ENCODE measurements at places on chromosomes 7 and 10.
A peak's percentile ranks its signal among the peaks of the same experiment; 100 is the strongest.

DNA sequence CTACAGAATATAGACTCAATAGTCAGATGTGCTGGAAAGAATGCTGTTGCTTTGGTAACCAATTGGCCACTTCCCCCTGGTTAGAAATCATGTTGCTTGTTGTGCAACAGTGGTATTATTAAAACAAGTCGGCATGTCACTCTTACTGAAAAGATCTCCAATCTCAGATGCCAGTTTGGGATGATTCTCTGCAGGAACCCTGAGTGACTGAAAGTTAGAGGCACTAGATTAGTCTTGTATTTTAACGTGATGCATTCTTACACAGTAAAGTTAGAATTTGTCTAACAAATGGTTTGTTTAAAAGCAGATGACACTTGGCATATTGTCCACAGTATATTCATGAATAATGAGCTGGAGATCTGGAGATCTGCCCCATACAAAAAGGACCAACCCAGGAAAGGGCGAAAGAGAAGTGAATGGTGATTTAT is 287.6 kb downstream of the TWIST1 start:
- DNase-seq: peak; percentile 43

GRCh38 chr10:112490545-112490944 is 43.5 kb downstream of the VTI1A start:
- peak; percentile 24 for DNase-seq

DNA sequence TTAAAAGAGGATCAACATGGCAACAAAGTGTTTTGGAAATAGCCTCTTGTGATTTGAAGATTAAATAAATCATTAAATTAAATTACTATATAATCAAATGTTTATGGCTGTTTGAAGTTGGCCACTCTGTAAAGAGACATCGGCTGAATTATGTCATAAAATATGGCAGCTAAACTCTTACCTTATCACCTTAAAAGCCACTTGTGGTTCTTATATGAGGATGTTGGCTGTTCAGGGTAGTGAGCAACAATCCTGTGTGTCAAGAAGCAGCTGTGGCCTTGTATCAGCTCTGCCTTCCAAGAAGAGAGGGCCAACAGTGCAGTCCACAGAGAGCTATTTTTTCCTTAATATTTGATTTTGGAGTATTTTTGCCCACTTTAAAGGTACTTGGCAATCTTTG is 113.4 kb upstream of the CDK6 start:
- no peak for DNase-seq

DNA sequence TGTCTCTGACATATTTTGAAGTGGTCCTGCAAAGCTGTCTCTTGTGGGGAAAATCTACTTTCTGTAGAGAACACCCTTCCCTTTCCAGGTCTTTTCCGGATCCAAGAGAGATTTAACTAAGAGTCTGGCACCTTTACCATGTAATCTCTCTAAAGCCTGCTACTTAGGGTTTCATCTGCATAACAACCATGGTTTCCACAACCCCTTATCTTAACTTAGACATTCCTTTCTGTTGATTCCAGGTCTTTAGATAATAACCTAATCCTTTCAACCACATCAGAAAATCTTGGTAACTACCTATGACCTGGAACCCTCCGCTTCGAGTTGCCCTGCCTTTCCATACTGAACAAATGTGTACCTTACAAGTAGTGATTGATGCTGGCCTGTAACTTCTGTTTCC is 243.6 kb upstream of the PTER start:
- DNase-seq: no peak

DNA sequence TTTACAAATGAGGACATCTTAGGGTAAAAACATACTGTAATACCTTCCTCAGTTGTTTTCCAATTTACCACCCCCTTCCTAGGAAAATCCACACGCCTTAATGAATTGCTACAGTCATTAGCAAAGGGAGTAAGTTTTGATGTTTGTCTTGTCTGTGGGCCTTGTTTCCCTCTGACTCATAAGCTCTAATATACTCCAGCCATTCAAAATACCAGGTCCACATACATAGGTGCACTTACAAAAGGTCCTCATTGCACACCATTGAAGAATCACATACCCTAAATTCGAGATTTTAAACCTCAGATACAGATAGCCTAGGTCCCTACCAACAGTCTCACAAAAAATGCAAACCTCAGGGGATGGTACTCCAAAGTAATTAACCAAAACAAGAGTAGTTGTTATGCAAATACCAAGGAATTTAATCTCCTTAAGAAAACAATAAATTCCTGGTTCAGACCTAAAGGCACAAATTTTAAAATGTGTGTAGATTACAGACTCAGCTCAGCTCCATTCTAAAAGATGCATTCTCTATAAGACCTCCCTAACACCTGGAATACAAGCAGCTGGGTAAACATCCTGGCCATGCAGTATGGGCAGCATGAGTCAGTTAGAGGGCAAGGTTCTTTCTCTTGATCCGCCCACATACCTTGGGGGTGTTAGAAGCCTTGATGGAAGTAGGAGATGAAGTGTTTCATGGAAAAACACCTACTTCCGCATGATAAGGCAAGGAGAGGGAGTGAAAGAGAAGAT is 3.0 kb upstream of the LIPK start:
- DNase-seq: peak; percentile 27

DNA sequence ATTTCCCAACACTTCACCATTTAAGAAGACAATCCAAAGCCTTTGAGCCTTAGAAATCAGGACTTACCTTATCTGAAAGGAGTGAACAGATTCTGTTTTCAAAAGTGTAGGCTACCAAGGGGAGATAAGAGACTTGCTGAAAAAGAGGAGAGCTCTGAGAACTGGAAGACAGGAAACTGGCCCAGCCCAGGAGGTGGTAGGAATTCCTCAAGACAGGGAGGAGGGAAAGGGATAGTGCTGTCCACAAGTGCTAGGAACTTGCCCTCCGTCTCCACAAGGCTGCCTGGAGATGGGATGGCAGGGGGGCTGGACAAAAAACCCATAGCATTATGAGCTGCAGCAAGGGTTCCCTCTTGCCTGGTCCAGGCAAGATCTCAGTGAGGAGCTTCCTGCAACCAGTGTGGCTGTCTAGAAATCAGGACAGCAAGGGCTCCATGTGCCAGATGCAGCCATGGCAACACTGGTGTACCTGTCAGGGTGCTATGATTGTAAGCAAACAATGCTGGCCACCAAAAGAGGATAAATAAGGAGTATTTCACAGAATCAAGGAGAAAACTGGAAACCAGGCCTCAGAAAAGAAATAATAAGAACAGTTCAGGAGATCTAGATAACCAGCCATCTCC is 22.7 kb upstream of the FRMD4A start:
- DNase-seq: no peak

- DNase-seq: no peak
Measured at GRCh38 chr10:33224251-33224965, 110.1 kb downstream of the NRP1 start.

DNA sequence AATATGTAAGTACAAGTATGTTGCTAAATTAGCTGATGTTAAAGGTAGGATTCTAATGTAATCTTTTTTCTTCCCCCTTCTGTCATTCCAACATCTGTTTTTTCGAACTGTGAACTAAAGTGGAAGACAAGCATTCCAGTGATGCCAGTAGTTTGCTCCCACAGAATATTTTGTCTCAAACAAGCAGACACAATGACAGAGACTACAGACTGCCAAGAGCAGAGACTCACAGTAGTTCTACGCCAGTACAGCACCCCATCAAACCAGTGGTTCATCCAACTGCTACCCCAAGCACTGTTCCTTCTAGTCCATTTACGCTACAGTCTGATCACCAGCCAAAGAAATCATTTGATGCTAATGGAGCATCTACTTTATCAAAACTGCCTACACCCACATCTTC is 62.7 kb downstream of the WAC start:
- no peak for DNase-seq

DNA sequence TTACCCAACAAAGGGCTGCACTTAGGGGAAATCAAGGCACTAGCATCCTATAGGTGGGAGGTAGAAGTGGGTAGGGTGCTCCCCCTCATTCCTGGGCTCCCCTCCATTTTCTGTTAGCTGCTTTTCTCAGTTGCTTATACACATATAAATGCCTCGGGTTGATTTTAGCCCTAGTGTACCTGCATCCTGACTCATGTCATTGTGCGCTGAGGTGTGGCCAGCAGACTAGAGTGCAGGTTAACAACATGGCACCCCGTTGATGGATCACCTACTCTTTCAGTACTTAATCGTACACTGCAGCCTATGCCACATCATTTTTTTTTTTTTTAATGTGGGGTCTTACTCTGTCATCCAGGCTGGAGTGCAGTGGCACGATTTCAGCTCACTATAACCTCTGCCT is 144.0 kb upstream of the ITGB1 start:
- DNase-seq: no peak

GRCh38 chr7:21675255-21675654 is 132.4 kb downstream of the DNAH11 start:
- DNase-seq: no peak

DNA sequence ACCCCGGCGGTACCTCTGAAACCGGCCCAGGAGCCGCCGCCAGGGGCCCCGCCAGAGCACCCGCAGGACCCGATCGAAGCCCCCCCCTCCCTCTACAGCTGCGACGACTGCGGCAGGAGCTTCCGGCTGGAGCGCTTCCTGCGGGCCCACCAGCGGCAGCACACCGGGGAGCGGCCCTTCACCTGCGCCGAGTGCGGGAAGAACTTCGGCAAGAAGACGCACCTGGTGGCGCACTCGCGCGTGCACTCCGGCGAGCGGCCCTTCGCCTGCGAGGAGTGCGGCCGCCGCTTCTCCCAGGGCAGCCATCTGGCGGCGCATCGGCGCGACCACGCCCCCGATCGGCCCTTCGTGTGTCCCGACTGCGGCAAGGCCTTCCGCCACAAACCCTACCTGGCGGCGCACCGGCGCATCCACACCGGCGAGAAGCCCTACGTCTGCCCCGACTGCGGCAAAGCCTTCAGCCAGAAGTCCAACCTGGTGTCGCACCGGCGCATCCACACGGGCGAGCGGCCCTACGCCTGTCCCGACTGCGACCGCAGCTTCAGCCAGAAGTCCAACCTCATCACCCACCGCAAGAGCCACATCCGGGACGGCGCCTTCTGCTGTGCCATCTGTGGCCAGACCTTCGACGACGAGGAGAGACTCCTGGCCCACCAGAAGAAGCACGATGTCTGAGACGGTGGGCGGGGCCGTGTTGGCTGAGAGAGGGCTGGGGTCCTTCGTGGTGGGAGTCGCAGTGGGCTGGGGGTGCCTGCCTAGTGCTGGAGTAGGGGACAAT is 3.8 kb downstream of the REPIN1 start:
- DNase-seq: no peak

GRCh38 chr7:96173781-96174180 is 148.1 kb downstream of the SLC25A13 start:
- no peak for DNase-seq

DNA sequence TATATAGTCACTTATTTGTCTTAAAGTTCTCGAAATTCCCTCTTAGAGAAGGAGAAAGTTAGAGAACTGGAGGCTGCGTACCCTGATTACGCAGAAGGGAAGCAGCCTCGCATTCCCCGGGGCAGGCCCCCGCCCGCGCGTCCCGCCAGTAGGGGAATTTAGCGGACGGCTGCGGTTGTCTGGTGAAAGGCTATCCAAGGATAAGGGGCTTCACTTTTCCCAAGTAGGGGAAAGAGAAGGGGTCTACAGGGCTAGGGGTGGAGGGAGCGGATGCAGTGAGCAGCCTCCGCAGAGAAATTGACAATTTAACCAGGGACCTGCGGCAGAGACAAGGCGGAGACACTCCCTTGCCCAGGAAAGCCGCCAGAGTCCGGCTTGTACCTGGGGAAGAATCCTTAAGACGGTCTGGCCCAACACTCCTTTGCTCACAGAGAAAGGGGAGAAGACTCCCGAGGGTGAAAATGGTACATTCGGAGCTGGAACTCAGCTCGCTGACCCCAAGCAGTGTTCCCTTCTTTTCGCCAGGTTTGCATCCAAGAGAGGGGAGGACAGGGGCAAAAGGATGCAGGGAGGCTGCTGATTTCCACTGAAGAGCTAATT is 994 bp upstream of the MAGI2 start:
- peak; percentile 63 for DNase-seq

- DNase-seq: no peak
Measured at GRCh38 chr7:2968616-2969397, 74.9 kb downstream of the CARD11 start.

DNA sequence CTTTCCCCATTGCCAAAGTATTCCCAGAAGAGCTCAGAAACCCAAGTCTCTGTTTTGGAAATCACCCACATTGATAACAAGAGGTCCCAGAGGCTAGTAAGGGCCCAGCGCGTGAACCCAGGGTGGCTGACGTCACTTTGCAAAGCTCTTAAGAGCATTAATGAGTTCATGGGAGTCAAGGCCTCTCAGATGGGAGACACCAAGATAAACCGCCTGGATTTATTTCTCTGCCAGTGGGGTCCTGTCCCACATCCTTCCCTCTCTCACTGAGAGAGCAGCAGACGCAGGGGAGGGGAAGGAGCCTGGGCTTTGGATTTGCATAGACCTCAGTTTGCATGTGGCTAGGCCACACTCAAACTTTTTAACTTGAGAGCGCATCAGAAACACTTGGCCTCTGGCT is 184.8 kb upstream of the PDE1C start:
- DNase-seq: no peak

DNA sequence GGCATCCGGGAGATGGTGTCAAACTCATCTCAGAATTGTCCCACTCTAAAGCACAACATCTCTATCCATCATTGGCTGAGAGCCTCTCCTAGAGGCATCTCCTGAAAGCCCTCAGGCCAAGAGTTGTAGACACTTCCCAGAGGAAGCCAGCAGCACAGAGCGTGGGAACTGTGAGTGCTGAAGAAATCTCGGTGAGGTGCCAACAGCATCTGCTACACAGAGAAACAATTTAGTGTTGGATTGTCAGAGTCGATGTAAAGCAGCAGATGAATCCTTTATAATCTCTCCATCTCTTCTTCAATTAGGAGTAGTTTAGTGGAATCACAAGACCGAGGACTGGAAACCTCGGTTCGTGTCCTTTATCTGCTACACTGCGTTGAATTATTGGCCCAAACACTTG is 172.2 kb downstream of the C7orf25 start:
- DNase-seq: no peak

DNA sequence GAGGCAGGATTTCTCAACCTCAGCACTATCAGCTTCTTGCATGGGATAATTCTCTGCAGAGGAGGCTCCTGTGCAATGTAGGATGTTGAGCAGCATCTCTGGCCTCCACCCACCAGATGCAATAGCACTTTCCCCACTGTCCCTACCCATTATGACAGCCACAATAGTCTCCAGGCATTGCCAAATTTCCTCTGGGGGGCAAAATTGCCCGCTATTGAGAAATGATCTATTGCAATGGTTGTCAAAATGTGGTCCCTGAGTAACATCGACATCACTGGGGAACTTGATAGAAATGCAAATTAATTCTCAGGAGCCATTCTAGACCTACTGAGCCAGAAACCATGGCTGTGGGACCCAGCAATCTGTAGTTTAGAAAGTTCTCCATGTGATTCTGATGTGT is 7.0 kb downstream of the KCNK18 start:
- DNase-seq: no peak

- peak; percentile 81 for DNase-seq
Measured at GRCh38 chr7:75772081-75773077, at the start of gene CCL26. CCL26 (minus strand) TSS chr7:75772211; CDS start chr7:75772176, 35 bp downstream.

- DNase-seq: no peak
Measured at GRCh38 chr10:11275651-11276050, 258.0 kb downstream of the CELF2 start.

- no peak for DNase-seq
Measured at GRCh38 chr7:70410134-70410750, 721.7 kb upstream of the GALNT17 start.

GRCh38 chr10:132101529-132101928 is 35.8 kb downstream of the JAKMIP3 start:
- DNase-seq: no peak

- no peak for DNase-seq
Measured at GRCh38 chr10:71979692-71980062, 15.5 kb downstream of the CHST3 start.

Data from ELR (cell line).